ENCODE measurements at places on chromosomes 6 and 20. TPM values are rescaled to one million over a fixed set of nuclear protein-coding genes. Genes with fewer than 3 reads are reported as not detected.

- DNase-seq: peak; percentile 3
Observed at GRCh38 chr20:19506021-19506420, 252.0 kb upstream of the RIN2 start.

DNA sequence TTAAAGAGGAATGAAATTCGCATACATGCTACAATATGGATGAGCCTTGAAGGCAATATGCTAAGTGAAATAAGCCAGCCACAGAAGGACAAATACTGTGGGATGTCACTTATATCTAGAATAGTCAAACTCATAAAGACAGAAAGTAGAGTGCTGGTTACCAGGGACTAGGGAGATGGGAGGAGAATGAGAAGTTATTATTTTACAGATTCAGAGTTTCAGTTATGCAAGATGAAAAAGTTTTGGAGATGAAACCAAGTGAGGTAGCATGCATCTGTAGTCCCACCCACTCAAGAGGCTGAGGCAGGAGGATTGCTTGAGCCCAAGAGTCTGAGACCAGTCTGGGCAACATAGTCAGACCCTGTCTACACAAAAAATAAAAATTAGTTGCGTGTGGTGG, 82.5 kb upstream of the ARID1B start:
- no peak for DNase-seq

The VWA7 gene
- total RNA-seq: not detected

- DNase-seq: no peak
Observed at GRCh38 chr6:106540907-106541306, 88.4 kb downstream of the RTN4IP1 start.

The MCHR2 gene
- total RNA-seq: 0.16 TPM

The CLVS2 gene
- not detected for total RNA-seq

DNA sequence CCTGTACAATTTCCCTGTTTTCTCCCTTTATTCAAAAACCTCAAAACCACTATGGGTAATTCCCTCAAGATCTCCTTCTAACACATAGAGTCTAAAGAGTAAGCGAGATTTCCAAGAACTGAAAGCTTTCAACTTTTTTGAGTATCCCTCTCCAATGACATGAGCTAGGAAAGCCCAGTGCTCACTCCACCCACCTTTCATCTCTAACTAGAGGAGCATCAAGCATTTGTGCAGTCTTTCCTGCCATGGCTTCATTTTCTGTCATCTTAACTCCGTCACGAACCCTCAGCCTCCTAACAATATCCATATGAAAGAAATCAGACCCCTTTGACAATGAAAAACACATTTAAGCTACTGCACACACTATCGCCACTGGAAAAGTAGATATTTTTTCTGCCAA, 91.9 kb upstream of the SUPT3H start:
- no peak for DNase-seq

The THBD gene
- total RNA-seq: not detected

The FOXC1 gene
- total RNA-seq: 9.4 TPM

GRCh38 chr6:47353871-47354270, 44.2 kb upstream of the TNFRSF21 start:
- peak; percentile 59 for DNase-seq

- DNase-seq: no peak
Observed at GRCh38 chr6:90326404-90327057, 29.9 kb upstream of the BACH2 start.

The ADGRF5 gene
- 0.29 TPM for total RNA-seq

DNA sequence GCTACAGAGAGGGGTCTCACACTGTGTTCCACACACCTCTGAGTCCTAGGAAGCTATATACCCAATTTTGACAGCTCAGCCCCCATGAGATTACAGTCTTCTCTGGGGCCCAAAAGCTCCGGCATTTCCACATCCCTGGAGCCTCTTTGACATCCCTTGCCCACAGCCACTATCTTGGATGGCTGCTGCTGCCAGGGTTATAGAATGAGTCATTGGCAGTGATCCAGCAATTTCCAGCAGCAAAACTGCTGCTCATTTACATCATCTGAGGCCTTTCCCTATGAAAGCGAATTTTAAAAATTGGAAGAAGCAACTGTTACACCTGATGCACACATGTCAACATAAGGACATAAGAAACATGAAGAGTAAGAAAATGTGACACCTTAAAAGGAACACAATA, 590.7 kb downstream of the MEI4 start:
- DNase-seq: no peak

The CRISP3 gene
- not detected for total RNA-seq

The VNN1 gene
- total RNA-seq: not detected

DNA sequence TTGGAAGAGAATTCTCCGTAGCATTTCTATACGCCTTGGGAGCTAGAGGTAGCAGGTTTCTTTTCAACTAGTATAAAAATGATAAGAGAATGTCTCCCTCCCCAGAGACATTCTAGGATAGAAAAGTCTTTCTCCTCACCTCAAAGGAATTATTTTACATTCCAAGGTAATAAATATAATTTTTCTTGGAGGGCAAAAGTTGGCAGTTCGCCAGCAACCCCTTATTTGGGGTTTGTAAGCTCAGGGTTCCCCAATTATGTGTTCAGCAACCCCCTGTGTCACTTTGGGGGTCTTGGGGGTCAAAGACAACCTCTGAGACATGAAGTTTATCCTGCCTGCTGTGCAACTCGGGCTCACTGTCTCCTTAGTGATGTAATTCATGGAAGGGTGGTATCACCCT, 58.3 kb downstream of the THEMIS start:
- no peak for DNase-seq

The UBE2V1 gene
- total RNA-seq: 66.6 TPM

The ELOVL2 gene
- 30.4 TPM for total RNA-seq

DNA sequence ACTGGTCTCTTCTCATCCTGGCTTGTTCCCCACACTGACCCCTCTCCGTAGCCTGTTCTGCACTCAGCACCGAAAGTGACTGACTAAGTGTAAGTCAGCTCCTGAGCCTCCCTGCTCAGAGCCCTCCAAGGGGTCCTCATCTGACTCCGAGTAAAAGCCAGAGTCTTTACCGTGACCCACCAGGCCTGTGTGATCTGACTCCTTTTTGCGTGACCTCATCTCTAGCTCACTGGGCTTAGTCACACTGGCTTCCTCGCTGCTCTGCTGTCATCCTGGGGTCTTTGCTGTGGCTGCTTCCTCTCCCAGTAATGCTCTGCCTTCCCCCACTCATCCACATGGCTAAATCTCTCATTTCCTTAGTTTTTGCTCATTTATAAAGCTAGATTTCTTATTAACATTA, 116.6 kb downstream of the PLCB4 start:
- DNase-seq: no peak

The RSPO3 gene
- not detected for total RNA-seq

The LY6G6C gene
- not detected for total RNA-seq

- no peak for DNase-seq
Observed at GRCh38 chr20:3927486-3928291, 38.5 kb downstream of the PANK2 start.

DNA sequence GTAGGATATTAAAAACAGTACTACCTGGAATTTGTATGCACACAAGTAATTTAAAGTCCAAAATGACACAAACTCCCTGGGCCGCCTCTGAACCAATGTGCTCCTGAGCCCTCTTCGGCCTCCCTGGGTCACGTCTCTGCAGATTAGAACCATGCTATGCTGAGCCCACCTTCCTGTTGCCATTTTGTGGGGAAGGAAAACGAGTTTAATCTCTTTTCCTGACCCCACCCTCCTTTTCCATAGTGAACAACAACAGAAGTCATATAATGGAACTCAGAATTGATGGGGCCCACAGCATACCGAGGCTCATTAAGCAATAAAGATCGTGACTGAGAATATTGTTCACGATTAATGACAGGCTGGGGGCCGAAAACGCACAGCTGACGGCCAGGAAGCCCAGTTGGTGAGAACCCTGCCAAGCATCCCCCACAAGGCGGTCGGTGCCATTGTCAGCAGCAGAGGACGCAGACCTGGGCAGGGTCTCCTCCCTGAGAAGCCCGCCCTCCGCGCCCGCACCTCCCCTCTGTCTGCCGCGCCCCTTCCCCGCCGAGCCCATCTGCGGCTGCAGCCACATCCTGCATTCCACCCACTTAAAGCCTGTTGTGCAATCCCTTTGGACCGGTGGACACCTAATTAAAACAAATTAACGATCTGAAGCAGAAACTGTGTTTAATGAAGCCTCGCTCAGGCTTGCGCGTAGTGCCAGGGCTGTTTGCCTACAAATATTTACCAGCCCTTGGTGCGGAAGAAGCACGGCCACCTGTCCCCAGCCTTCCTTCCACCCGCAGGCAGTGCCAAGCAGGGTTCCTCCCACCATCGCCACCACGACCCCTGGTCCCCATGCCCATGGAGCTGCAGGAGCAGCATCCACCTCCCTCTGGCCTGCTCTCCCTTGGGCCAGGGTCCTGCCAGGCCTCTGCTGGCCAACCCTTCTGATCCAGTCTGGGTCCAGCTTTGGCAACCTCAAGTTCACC, 68.1 kb downstream of the DLL1 start:
- no peak for DNase-seq

DNA sequence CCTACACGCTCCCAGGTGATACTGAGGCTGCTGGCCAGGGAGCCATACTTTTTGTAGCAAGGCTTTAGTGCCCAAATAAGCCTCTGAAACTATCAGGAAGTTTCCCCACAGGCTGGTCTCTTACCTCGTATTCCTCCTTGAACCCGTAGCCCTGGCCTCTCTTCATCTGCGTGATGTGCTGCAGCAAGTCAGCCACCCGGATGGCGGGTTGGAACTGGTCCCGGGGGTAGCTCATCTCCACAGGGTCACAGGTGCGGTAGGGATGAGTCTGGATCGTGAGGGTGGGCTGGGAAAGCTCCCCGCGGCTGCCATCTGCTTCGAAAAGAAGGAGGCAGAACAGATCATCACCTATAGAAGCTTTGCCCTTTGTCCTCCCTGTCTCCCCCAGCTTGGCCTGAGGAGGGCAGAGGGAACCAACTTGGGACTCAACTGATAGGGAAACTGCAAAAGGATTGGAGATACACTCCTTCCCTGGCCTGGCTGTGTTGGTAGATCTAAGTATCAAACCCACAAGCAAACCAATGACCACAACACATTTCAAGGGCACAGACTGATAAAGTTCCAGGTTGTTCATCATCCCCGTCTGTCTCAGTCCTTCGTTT, 543.2 kb upstream of the CHD6 start:
- DNase-seq: no peak

The EMILIN3 gene
- total RNA-seq: 0.24 TPM

DNA sequence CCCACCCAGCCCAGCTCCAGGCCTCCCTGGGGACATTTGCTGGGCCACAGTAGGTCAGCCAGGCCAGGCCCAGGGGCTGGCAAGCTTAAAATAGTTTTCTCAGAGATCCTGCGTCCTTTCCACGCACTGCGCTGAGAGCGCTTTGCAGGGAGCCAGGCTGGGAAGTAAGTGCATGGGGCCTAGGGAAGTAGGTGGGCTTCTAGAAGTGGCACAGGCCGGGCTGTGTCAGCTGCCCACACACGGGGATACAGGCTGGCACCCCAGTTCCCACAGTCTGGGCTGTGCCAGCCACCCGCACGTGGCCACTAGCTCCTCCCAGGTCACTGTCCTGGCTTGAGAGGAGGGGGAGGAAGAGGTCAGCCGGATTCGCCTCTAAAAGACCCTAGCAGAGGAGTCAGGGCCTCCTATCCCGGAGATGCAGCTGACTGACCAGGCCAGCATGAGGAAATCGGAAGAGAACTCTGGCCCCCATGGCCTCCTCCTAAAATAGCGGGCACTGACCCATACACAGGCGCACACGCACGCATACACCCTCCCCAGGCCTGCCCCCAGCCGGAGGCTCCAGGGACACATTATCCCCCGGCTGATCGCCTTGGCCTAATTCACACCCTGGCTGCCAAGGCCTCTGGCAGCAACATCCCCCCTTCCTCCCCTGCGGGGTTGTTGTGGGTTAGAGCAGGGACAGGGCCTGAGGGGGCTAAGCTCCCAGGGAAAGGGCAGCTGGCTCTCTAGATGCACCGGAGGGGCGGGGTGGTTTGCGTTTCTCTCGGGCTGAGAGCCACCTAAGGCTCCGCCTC, 5.4 kb downstream of the SLCO4A1 start:
- DNase-seq: no peak

GRCh38 chr6:14074476-14075094, 43.0 kb upstream of the CD83 start:
- no peak for DNase-seq

The NHLRC1 gene
- total RNA-seq: 4.4 TPM

The C20orf202 gene
- total RNA-seq: not detected

DNA sequence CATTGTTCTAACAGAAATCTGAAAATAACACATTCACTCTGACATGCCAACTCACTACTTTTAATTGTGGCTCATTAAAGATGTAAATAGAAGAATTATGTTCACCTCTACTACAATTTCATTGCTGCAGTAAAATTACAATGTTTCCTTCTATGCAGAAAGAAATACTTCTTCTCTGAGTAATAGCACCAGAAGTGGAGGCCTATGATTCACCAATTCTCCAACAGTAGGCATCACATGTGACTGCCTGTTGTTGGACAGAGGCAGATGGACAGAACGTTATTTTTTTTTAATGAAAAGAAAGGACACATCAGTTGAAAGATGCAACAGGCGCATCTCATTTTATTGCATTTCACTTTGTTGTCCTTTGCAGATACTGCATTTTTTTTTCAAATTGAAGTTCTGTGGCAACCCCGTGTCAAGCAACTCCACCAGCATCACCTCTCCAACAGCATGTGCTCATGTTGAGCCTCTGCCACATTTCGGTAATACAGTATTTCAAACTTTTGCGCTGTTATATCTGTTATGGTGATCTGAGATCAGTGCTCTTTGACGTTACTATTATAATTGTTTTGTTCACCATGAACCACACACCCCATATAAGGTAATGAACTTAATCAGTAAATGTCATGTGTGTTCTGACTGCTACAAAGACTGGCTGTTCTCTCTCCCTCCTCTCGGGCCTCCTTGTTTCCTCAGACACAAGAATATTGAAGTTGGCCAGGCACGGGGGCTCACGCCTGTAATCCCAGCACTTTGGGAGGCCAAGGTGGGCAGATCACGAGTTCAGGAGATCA, 121.4 kb downstream of the ATXN1 start:
- peak; percentile 51 for DNase-seq

DNA sequence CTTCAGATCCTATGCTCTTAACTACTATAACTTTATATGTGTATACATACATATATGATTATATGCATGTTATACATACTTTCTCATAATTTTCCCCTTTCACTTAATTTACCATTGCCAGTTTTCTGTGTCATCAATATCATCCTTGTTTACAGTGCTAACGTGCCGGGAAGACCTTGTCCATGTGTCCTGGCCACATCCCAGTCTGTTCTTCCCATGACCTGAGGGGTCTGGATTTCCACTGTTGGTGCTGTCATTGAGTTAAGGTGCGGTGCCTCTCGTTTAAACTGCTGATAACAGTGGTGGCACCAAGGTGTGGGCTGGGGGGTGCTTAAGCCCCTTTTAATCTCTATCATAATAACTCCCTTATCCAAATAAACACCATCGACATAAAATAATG, 8.5 kb upstream of the SDCBP2 start:
- DNase-seq: no peak

The KHDC1 gene
- not detected for total RNA-seq

Data from SK-MEL-5 (cell line).